CD4-positive, alpha-beta memory T cell (primary cell): ENCODE measurements at places on chromosomes 2 and 18. TPM values are rescaled to one million over a fixed set of nuclear protein-coding genes. Genes with fewer than 3 reads are reported as not detected.

DNA sequence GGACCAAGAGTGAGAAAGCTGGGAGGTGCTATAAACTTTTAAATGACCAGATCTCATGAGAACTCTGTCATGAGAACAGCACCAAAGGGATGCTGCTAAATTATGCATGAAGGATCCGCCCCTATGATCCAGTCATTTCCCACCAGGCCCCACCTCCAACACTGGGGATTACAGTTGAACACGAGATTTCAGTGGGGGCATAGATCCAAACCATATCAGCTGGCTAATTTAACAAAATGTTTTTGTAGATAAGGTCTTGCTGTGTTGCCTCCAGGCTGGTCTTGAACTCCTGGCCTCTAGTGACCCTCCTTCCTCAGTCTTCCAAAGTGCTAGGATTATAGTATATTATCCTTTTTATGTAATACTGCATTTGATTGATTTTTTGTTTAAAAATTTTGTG is 56.0 kb downstream of the NBEAL1 start:
- no peak for DNase-seq

- no peak for DNase-seq
Measured at GRCh38 chr18:9655232-9655767, 40.9 kb upstream of the PPP4R1 start.

GRCh38 chr2:174059884-174060244 is 94.7 kb upstream of the SP3 start:
- DNase-seq: no peak

DNA sequence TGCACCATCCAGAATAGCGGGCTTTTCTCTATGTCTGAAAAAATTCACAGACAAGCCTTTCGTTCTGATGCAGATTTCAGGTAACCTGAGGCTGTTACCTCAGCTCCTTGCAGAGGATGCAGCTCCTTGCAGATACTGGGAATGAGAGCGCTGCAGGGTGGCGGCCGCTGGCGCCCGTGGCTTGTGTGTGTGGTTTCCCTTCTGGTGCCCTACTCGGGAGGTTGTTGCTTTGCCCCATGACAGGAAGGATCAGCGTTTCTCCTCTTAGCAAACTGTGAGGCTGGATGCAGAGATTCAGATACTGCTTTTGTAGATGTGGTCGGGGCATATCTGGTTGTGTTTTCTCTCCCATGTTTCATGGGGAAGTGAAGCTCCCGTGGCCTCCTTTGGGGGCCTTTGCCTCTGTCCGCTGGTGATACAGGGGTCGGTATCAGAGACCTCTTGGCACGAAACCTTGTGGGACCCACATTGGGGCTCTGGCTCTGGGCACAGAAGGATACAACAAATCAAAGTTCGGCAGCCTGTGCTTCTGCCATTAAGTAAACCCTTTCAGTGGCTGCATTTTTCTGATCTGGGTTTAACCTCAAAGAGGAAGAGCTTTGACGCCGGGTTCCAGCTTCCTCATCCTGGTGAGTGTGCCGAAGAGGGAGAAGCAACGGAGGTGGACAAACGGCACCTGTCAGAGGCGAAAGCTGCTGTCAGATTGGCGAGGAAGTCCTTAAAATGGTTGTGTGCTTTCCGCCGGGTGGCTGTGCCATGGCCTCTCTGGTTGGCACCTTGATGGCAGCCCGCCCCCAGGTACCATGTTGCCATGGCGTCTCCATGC is 127.8 kb downstream of the MBP start:
- DNase-seq: peak; percentile 18

DNA sequence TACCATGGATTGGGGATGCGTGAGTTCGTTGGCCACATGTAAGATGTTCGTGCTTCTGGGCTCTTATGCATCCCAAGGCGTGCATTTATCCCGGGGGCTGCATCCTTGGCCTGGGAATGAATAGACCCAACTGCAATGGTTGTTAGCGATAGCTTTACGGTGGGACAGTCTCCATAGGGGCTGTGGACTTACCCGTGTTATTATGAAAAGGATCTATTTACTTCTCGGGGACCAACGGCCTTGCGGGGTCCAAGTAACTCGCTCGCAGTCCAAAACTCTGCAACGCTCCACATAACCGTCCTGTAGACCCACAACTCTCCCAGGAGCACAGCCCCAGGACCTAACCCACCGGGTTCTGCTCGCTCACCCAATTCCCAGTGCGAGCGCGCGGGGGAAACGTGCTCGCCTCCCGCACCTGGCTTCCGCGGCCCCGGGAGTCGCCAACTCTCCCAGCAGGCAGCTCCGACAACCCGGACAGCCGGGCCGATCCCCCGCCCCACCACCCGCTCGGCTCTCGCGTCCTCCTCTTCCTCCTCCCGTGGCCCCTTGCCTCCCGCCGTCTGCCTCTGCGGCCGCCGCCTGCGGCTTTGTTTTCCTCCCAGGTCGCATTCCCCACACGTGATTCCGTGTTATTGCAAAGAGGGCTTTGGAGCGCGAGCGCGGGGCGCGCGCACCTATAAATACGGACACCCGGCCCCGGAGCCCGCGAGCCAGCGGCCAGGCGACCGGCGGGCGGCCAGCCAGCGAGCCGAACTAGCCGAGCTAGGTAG is at the start of gene CABLES1:
Gene CABLES1, plus strand, starts transcription at position 706 of the 770 bp plus-strand sequence. CDS start 278 bp downstream, outside the sequence.
- peak; percentile 29 for DNase-seq

DNA sequence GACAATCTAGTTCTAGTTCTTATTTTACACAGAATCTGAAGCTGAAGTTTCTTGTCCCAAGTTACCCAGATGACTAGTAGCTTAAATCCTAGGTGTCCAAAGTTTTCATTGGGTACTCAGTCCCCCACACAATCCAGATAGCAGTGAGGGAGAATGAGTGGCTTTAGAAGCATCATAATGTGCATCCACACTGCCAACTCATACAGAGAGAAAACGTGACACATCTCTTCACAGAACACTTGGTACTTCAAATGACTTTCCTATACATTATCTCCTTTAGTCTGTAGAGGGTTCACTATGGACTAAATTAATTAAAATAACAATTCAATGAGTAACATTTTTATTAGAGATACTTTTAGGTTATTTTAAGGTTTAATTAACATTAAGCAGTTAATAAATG is 45.2 kb downstream of the STRADB start:
- no peak for DNase-seq

GRCh38 chr2:239482778-239483712 is 82.2 kb upstream of the HDAC4 start:
- no peak for DNase-seq

DNA sequence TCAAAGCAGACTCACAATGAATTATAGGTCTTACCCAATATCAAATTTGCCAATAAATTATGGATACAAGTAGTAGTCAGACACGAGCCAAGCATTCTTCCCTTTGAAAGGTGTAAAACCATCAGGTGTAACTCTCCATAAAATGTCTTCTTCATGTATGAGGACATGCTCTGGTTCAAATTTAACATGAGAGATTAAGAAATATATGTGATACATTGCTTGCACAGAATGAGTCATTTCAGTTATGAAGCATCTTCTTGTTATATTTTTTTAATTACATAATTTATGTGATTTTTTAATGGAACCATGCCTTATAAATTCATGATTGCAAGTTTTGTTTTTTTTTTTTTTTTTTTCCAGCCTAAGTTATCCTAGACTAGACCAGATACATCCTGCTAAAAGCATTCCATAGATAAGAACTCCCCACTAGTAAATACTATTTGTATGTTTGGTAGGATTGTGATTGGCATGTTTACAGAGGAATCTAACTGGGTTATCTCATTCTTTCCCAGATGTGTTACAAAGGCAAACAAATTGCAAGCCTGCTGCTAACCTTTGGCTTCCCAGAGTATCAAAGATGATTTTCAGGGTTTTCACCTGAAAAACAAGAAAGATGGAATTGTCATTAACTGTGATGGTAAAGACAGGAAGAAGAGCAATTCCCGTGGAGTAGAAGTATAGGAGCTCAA is 621.9 kb downstream of the XIRP2 start:
- no peak for DNase-seq

GRCh38 chr2:83784947-83785346 is 674.1 kb downstream of the SUCLG1 start:
- DNase-seq: no peak

DNA sequence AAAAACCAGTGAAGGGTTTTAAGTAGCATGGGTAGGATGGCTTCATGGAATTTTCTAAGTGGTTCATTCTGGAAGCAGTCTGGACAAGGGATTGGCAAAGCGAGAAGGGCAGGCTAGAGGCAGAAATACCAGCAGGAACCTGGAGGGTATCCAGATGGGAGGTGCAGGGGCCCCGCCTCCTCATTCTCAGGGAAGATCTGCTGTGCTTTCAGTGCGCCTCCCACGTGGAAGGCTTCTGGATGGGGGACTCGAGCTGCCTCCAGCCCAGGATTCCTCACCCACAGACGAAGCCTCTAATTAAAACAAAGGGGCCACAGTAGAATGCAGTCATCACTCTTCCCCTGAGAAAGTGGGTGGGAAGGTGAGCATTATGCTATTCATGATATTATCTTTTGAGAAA is 79.8 kb downstream of the VSNL1 start:
- DNase-seq: no peak

DNA sequence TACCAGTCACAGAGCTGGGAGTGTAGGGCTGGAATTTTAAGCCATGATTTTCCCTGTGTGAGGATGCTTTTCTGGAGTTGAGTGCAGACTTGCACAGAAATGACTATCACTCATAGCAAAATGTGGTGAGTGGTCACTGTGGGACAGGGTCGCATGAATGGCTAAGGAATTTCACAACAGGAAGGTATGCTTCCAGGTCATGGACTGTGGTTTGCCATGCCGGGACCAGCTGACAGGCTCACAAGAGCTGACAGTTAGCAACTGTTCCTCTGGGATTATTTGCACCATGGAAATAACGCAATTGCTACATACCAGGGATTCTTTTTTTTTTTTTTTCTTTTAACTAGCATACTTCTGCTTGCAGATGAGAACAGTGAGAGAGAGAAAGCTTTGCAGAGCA is 3.8 kb upstream of the UXS1 start:
- no peak for DNase-seq

DNA sequence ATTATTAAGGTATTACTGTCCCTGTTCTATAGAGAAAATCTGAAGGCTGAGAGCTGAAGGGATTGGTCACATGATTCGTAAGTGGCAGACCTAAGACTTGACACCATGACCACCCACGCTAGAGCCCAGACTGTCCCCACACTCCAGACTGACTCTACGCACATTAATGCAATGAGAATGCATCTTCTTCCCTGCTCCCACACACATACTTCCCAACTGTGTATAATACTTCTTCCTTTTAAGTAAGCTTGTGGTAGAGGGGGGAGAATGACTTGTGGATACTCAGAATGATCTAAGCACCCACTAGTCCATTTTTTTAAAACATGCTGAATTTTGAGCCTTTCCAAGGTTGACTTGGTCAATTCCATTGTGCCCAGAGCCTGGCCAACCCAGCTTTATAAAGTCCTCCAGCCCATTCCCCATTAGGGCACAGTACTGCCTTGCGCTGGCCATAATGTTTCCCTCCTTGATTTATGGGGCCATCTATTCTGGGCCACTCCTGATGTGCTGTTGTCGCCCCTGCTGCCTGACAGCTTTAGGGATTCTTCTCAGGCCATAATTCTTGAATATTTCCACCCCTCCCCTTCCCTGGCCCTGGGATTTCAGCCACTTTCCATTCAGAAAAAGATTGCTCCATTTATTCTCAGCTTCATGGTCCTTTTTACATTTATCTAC is 28.7 kb downstream of the ALK start:
- DNase-seq: no peak

The LRPPRC gene
- 61.5 TPM for total RNA-seq

The NEU2 gene
- not detected for total RNA-seq

The C1GALT1C1L gene
- not detected for total RNA-seq

The SERPINB11 gene
- total RNA-seq: not detected

The LAMA1 gene
- not detected for total RNA-seq

The BZW1 gene
- total RNA-seq: 126 TPM
